Calu3 (cell line): ENCODE measurements at places on chromosomes 12 and 14.

DNA sequence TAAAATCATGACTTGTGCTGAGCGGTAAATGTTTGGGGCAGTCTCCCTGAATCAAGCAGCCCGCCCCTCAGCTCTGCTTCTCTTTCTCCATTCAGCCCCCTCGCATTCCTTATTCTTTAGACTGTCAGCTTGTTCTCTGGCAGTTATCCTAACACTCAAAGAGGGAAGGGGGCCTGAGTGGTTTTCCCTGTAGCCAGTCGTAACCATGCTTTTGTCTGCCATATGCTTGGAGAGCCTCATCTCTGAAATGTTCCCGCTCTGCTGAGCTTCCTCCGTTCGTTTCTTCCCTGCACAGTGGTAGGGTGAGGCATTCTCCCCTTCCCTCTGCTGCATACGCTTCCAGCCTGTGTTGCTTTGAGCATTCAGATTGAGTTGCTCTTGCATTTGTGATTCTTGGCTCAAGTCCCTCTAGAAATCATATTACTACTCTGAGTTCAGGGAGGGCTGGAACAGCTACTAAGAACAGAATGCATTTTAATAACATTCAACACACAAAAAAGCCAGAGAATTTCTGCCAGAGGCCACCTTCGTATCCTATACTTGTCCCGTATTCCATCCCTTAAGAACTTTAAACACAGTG lies 119.7 kb downstream of the FBXL14 start:
- no peak for DNase-seq

DNA sequence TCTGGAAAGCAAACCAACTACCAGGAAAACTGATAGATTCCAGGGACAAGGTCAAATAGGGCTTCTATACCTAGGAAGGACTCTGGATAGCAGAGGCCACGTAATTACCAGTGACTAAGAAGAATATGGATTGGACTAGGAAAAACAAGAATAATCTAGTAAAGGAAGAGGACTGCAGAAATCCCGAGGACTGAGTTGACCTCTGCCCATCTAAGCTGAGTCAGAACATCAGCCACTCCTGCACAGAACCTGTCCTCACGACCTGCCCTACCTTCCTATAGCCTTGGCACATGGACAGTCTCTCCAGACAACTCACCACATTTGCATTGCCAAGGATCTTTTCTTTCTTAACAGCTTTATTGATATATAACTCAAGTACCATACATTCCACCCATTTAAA lies 2.3 kb downstream of the OR6J1 start:
- DNase-seq, result peak; percentile 7

GRCh38 chr12:67515679-67516340 lies 132.7 kb upstream of the DYRK2 start:
- peak; percentile 64 for DNase-seq

DNA sequence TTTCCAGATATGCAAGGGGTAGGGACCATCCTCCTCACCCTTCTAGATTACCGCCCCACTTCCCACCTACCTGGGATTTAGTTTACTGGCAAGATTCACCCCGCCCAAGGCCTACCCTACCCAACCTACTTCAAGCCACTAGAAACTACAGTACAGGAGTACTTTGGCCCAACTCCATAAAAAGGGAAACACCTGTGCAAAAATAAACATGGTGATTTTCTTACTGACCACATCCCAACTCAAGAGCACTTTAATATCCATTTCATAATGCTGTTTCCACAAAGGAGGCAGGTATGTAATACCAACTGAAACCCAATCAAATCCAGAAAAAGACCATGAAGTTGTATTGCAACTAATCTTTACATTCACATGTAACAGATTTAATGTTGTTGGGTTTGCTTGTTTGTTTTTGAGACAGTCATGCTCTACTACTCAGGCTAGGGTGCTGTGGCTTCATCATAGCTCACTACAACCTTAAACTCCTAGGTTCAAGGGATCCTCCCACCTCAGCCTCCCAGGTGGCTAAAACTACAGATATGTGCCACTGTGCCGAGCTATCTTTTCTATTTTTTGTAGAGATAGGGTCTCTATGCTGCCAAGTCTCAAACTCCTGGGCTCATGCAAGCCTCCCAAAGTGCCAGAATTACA lies 41.7 kb upstream of the RAP1B start:
- no peak for DNase-seq
